ENCODE measurements at places on chromosomes 4 and X.

DNA sequence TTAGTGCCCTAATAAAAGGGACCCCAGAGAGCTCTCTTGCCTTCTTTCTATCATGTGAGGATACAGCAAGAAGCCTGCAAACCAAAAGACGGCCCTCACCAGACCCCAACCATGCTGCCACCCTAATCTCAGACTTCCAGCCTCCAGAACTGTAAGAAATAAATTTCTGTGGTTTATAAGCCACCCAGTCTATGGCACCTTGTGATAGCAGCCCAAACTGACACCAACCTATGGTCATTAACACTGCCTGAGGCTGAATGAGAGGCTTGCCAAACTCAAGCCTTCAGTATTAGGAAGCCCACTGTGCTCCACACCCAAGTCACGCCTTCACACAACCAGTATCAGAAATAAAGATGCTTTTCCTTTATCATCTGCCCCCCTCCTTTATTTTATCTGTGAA lies 127.3 kb upstream of the KLF3 start:
- DNase-seq = no peak

GRCh38 chrX:78321809-78322208 lies 5.6 kb downstream of the CYSLTR1 start:
- peak; percentile 13 for DNase-seq

GRCh38 chr4:185171373-185172071 lies 28.5 kb downstream of the SLC25A4 start:
- no peak for DNase-seq

DNA sequence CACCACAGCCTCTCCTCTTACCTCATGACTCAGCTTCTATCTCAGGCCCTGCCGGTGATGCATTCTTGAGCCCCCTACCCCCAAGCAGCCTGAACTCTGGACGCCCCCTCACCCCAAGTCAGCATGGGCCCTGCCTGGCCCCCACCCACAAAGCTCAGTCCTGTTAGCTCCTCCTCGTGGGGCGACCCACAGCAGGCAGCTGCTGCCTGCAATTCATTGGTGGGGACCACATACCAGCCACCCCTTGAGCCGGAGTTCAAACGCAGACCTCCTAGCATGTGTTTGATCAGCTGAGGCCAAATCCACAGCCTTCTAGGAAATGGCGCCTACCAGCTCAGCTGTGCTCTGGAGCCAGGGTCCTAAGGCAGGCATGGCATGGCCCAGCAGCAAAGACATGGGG lies 111.8 kb downstream of the EFNB1 start:
- no peak for DNase-seq

- no peak for DNase-seq
Measured at GRCh38 chrX:106955004-106955772, 35.0 kb downstream of the CLDN2 start.

- DNase-seq = no peak
Measured at GRCh38 chrX:44451056-44451455, 91.6 kb downstream of the FUNDC1 start.

GRCh38 chr4:40462326-40462725 lies 127.2 kb downstream of the CHRNA9 start:
- DNase-seq = no peak

DNA sequence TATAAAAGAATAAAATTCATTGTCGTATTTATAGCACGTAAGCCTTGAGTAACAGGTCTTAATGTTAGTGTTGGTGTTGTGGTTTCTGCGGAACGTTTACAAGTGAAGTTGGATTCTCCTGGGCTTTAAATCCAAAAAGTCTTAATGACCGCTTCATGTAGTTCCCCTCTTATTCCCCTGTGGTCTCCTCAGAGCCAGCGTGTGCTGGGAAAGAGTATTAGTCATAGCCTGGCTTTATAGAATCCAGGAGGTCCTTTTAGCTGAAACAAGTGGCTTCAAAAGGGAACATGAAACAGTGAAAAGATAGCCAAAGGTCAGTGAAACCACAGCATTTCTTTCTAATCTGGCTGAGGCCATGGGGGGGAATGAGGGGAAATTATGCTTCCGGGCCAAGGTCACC lies 79.1 kb downstream of the CLCN4 start:
- no peak for DNase-seq

DNA sequence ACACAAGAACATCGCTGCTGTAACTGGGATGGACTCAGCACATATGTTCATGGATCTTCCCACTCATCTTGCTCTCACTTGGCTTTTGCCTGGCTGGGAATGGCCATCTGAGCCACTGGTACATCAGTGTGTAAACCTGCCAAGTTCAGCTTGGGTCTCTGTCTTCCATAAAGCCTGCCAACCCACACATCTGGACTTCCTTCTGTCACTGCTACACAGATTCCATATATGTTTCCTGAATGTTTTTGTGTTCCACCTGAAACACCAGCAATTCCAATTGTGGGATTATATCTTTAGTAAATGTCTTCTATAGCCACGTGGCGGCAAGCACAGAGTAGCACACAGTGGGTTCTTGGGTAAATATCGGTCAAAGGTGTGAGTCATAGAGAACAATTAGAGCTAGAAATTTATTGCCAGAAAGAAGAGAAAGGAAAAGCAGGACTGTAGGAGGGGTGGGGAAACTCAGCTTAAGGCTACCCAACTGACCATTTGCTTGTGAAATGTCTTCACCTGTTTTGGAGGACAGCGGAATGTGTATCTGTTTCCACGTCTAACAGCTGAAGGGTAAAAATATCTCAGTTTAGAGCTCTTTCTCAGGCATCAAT lies 125.9 kb downstream of the MFAP3L start:
- DNase-seq = no peak

- DNase-seq = no peak
Measured at GRCh38 chrX:113400193-113400704, 559.6 kb upstream of the AMOT start.

GRCh38 chrX:13014111-13015096 lies 30.0 kb downstream of the FAM9C start:
- DNase-seq = no peak

DNA sequence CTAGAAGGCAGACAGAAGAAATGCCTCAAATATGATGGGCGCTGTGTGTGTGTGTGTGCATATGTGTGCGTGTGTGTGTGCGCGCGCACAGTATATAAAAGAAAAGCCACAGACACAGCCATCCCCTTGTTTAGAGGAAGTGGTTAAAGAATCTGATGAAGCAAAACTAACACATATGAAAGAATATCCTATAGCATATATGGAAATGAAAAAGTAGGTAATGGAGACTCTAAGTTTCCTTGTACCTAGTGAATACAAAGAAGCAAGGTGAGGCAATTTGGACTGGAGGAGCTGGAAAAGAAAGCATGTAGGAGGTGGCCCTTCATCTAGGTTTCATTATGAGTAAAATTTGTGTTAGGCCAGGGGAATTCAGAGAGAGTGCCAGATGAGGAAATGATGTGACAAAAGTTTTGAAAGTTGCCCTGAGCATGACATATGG lies 58.6 kb upstream of the MCF2 start:
- DNase-seq = no peak

- DNase-seq = no peak
Measured at GRCh38 chr4:56757821-56758411, 63.6 kb downstream of the SPINK2 start.

DNA sequence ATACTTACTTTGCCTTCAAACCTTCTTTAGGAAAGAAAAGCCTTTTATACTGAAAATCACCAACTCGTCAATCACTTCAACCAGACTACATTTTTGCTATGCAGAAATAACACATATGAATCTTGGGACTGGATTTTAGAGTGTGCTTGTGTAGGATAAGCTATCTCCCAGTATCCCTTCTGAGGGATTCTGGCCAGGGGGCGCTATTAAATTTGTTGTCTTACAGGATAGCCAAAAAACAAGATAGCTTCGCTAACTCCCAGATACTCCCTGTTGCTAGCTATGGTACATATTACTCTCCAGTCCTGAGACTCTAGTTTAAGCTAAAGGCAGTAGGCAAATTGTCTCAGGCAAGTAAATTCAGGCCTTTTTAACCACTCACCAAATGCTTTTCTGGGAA lies 167.2 kb downstream of the LHFPL1 start:
- DNase-seq = no peak

- no peak for DNase-seq
Measured at GRCh38 chr4:187714957-187715356, 280.6 kb upstream of the ZFP42 start.

DNA sequence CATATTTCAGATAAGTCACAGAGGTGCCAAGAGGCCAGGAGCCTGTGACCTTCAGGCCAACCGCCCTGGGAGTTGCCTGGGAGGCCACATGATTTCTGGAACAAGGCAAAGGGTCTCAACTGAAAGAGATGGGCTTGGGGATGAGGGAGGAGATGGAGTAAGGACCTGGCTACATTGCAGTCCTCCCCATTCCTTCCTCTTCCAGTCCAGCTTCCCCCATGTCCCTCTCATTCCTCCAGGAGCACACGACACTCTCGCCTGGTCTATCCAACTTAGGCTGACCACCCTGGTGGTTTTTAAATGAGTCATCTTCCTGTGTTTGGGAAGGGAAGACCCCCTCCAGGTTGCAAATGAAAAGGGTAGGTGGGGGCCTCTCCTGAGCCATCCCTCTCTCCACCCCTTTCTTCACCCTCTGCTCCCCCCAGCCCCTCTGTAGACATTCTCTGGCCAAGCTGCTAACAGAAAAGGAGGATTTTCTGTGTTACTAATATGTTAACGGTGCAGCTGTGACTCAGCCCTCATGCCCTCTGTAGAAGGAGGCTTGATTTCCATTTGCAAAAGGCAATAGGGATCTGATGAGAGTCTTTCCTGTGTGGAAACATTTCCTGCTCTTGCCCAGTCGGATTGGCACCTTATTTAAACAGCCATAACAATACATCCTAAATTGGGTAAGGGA lies 79.2 kb downstream of the RTL5 start:
- no peak for DNase-seq

DNA sequence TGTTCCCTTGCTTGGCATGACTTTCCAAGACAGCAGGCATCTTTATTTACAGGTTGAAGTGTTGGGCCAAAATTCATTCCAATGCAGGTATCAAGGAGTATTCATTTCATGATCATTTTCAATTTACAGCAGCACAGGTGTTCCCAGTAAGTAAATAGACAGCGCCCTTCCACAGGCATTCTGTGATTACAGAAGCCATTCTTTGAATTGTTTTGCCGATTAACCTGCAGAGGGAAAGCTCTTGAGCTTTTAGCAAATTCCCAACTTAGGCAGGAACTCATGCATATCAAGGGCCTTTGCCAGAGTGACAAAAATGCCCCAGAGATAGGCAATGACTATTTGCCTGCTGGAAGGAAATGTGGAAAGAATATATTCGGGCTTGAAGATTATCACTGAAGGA lies 6.8 kb downstream of the TXK start:
- DNase-seq = no peak

DNA sequence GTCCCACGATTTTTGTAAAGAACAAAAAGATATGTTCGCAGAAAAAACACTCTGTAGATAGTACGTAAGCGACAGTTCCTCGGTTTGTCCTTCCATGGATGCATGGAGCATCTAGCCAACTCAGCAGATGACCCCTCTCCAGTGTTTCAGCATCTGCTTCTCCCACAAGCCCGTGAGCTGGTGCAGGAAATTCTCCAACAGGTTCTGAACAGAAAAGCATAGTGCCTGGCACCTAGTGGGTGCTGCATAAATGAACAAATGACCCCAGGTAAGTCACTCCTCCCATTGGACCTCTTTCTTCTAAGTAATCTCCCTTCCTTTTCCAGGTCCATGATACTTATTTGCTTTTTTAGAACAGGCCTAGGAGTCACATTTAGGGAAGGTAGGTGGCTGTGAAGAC lies 966 bp upstream of the KIAA0232 start:
- DNase-seq = no peak

DNA sequence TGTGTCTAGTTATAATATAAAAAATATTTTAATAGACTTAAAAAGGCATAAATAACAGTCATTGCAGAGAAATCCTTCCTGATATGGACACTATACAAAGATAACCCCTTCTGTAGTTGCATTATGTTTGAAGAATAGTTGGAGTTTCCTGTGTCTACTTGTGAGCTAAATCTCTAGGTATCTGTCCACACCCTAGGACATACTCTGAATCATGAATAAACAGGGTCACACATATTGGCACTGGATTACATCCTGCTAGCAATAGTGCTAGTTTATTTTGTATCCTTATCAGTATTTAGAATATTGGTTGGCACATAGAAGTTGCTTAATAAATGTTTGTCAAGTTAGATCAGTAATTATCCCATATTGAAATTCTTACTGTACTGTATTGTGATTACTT lies 173.9 kb downstream of the GRXCR1 start:
- no peak for DNase-seq

DNA sequence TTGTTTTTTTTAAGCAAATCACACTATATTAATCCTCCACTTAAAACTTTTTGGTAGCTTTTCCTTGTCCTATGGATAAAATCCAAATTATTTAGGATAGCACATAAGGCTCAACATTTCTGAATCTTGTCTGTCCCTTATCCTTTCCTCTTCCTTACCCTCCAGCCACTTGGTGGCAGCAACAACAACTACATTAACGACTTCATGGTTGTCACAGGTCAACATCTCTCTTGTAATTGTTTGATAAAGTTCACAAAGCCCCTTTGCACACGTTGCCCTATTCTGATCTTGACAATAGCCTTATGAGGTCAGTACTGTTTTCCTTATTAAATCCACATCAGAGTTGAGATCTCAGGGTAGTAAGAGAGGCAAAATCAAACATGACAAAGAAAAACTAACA lies 269.0 kb upstream of the PABPC4L start:
- no peak for DNase-seq

Measured in T-helper 17 cell (primary cell).